DMS79 (cell line): ENCODE measurements at places on chromosomes 4 and X.

GRCh38 chrX:20254712-20255299 lies 11.9 kb downstream of the RPS6KA3 start:
- DNase-seq: no peak

GRCh38 chrX:22952010-22952409 lies 47.8 kb upstream of the DDX53 start:
- no peak for DNase-seq

DNA sequence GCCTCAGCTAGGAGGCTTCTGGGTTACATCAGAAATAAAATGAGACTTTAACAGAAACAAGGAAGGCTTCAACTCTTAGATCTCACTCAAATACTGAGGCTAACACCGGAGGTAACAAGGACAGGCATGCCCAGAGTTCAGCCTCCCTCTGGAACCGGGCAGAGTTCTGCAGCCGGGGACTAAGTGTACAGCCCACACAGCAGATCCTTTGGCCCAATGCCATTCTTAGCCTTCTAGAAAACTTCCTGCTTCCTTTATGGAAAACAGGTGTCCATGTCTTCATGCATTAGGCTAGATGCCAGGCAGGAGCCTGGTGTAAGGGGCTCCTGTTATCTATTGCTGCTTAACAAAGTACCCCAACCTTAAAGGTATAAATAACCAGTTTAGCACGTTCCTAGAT lies 369.7 kb downstream of the BCOR start:
- no peak for DNase-seq

- DNase-seq: no peak
These were observed 337.4 kb upstream of the SFRP2 start for GRCh38 chr4:154126276-154126675.

- peak; percentile 11 for DNase-seq
These were observed 237.0 kb downstream of the SCFD2 start for GRCh38 chr4:53128706-53129357.

- no peak for DNase-seq
These were observed 140.6 kb upstream of the SPRY1 start for GRCh38 chr4:123255971-123256370.

- no peak for DNase-seq
These were observed 18.6 kb downstream of the NKX3-2 start for GRCh38 chr4:13525606-13526281.

DNA sequence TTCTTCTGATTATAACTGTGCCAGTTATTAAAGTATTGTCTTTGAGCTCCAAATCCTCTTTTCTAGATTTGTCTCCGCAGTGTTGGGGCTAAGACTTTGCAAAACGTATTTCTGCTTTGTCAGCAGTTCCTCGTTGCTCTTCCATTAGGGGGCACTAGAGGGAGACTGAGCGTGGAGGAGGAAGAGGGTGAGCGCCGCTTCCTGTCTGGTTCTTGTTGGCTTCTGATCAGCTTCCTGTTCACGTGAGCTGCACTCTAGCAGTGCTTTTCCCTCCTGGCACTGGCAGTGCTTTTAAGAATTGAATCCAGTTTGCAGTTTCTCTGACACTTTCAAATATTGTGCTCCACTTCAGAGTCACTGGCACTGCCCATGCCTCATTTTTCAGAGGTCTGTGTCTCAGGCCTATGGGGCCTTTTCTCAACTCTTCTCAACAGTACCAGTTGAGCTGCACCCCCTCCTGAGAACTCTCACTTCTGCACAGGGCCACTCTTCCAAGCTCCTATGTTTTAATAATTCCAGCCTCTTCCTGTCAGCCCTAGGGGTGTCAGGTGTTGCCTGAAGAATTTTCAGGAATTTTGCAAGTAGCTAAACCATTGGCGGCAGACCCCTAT lies 54.4 kb upstream of the LCORL start:
- DNase-seq: no peak

DNA sequence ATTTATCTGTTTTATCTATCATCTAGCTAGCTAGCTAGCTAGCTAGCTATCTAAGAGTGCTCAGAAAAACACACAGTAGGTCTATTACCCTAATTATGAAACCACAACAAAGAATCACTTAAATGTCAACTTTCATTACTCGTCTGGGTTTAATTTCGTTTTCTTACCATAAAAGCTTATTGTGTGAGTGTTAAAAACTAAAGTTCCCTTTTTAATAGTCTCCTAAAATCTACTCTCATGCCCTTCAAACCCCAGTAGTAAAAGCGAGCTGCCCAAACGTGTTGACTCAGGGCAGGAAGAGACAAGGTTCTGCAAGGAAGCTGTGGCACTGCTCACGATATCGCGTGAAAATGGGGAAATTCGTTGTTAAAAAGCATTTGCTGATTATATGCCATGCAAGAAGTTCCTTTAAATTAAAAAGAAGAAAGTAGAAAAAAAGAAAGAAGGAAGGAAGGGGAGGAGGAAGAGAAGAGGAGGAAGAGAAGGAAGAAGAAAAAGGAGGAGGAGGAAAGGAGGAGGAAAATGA lies 595 bp downstream of the MBNL3 start:
- no peak for DNase-seq

DNA sequence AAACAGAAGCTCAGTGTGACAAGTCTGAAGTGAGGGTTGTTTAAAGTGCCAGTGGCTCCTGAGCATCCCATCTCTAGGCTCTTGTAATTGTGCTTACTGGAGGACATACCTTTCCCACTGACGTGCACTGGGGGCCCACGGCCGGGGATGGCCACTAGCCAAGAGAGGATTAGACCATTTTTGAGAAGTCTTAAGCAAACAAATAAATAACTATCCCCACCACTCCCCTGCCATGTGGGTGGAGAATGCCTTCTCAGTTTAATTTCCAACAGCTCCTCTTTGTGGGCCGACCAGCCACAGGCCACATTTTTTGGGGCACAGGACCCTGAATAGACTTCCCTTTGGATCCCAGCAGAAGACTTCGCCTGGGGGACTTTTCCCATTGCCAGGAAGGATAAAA lies 125.0 kb upstream of the MSX1 start:
- DNase-seq: no peak

- DNase-seq: no peak
These were observed 583.6 kb upstream of the PCDH10 start for GRCh38 chr4:132565542-132565941.

GRCh38 chr4:188232428-188232827 lies 93.2 kb downstream of the TRIML1 start:
- DNase-seq: no peak

DNA sequence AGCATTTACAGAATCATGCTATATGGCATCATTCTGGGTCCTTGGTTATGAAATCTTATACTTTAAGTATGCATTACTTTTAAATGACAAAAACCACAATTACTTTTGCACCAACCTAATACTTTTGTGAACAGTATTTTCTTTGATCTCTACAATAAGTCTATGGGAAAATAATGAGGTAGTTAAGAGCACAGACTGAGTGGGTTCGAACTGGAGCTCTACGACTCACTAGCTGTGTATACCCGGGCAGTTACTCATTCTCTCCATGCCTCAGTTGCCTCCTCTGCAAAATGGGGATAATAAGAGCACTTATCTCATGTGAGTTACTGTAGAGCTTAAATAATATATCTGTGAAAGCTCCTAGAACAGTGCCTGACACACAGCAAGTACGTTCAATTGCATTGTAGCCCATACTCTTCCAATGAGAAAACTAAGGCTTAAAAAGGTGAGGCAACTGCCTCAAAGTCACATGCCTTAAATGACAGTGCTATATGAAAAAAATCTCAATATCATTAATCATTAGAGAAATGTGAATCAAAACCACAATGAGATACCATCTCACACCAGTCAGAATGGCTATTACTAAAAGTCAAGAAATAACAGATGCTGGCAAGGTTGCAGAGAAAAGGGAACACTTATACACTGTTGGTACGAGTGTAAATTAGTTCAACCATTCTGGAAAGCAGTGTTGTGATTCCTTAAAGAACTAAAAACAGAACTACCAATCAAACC lies 151.5 kb downstream of the CHIC2 start:
- DNase-seq: no peak

DNA sequence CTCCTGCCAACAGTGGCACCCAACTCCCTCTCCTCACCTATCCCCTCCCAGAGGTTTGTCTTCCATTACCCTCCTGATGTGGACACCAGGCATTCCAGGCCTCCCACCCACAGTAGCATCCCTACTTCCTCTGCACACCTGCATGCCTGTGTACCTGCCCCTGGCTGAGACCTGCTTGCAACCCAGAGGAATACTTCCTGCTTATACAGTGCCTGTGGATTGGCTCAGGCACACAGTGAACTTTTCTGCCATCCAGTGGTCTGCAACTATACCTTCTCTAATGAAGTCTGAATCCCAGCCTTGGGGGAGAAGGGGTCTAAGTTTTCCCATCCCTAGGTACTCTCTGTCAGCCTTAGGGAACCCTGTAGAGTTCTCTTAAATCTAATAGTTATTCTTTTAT lies 169.9 kb downstream of the IQCM start:
- no peak for DNase-seq

GRCh38 chr4:39548425-39549067 lies 21.3 kb upstream of the UGDH start:
- DNase-seq: no peak

DNA sequence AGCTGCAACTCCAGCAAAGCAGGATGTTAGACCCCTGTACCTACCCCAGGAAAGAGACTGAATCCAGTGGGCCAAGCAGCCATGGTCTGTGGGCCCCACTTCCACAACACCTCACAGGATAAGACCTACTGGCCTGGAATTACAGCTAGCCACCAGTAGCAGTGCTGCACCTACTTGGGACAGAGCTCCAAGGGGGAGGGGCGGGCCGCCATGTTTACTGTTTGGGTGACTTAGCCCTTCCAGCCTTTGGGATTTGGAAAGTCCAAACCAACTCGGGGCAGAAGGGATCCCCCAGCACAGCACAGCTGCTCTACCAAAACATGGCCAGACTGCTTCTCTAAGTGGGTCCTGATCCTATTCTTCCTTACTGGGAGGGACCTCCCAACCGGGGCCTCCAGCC lies 9.1 kb upstream of the TMSB15B start:
- no peak for DNase-seq

- DNase-seq: no peak
These were observed 40.0 kb downstream of the ACSL1 start for GRCh38 chr4:184785813-184786212.

- DNase-seq: no peak
These were observed 100.7 kb upstream of the AMOT start for GRCh38 chrX:112941209-112941837.

DNA sequence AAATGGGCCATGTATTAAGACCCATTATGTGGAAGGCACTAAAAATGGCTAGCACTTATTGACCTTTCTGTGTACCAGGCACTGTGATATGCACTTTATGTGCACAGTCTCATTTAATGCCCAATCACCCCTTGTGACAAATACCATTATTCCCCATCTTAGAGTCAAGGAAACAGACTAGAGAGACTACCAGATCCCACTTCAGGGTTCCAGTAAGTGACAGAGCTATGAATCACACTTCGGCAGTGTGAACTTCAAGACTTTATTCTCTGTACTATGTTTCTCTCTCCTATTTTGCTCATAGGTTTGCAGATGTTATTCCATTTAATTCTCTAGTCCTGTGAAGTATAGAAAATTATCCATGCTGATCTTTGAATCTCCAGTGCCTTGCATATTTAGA lies 107.0 kb downstream of the NFKB1 start:
- no peak for DNase-seq

DNA sequence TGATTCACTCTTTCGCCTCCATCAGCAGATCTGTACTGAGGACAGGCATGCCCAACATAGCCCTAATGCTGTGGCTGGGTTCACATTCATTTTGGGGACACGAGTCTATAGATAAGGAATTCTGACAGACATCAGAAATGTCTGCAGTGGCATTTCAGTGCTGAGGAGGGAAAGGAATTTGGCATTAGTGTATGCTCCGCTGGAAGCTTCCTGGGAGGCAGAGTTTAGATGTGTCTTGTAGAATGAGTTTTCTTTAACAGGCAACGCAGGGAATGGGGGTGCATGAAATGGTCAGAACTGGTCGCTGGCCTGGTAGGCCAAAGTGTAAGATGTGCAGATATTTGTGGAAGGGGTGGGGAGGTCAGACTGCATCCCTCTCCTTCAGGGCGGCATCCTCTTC lies 43.5 kb upstream of the ZNF518B start:
- DNase-seq: no peak

GRCh38 chr4:123479944-123480343 lies 83.3 kb downstream of the SPRY1 start:
- no peak for DNase-seq

GRCh38 chrX:83022020-83022419 lies 486.1 kb upstream of the POU3F4 start:
- no peak for DNase-seq

- no peak for DNase-seq
These were observed 6.7 kb downstream of the LAMP2 start for GRCh38 chrX:120462370-120462769.

- DNase-seq: no peak
These were observed 214.4 kb upstream of the ARSJ start for GRCh38 chr4:114193624-114194399.
